ENCODE measurements at places on chromosomes 11 and 22.

DNA sequence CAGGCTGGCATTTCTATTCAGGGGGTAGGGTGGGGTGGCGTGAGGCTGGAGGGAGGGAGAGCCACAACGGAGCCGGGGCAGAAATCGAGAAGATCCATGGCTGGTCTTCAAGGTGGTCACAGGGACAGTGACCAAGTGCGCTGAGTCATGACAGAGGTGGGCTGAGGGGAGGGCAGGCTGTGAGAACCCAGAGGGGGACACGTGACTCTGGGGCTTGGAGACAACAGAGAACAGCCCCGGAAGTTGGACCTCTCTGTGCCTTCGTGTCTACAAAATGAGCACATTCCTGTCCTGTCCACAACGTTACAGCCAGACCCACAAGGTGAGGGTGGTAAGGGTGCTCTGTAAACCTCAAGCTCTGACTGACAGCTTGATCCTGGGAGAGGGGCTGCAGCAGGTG lies 35.1 kb upstream of the ARFGAP3 start:
- no peak for DNase-seq

GRCh38 chr11:69541001-69541285 lies 59.5 kb downstream of the LINC01488 start:
- no peak for DNase-seq

- DNase-seq = no peak
Measured at GRCh38 chr11:105738251-105738650, 128.4 kb downstream of the GRIA4 start.

GRCh38 chr11:60984636-60985035 lies 13.2 kb downstream of the CD6 start:
- no peak for DNase-seq

GRCh38 chr11:66100272-66101065 lies 30.4 kb downstream of the PACS1 start:
- peak; percentile 79 for DNase-seq

- DNase-seq = no peak
Measured at GRCh38 chr11:9665749-9666148, 1.9 kb downstream of the SWAP70 start.

Measured in lower lobe of right lung (tissue), 2 donors.